ENCODE measurements at places on chromosomes 12 and 14. TPM values are rescaled to one million over a fixed set of nuclear protein-coding genes. Genes with fewer than 3 reads are reported as not detected.

DNA sequence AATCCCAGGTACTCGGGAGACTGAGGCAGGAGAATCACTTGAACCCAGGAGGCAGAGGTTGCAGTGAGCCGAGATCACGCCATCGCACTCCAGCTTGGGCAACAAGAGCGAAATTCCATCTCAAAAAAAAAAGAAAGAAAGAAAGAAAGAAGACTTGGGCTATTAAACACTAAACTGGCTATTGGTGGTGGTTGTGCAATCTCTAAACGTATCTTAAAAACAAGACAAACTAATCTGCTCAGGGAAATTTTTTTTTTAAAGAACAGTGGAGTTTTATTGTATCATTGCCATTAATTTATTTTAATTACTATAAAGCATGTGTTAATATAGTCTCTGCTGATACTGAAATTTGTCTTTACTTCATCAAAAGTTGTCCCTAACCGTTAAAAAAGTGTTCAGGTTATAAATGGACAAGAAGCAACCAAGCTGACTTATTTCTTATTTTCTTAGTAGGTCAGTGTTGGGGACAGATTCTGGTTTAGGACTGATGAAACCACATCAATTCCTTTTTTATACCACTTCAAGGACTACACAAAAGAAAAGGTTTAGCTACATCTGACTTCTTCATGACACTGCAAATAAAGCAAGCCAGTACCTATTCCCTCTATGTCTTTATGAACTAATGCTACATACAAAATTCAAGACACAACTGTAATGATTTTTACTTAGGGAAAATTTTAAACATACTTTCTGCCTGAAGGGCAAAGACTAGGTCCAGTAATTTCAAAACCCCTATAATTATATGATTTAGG lies 68.7 kb upstream of the KRAS start:
- no peak for DNase-seq

DNA sequence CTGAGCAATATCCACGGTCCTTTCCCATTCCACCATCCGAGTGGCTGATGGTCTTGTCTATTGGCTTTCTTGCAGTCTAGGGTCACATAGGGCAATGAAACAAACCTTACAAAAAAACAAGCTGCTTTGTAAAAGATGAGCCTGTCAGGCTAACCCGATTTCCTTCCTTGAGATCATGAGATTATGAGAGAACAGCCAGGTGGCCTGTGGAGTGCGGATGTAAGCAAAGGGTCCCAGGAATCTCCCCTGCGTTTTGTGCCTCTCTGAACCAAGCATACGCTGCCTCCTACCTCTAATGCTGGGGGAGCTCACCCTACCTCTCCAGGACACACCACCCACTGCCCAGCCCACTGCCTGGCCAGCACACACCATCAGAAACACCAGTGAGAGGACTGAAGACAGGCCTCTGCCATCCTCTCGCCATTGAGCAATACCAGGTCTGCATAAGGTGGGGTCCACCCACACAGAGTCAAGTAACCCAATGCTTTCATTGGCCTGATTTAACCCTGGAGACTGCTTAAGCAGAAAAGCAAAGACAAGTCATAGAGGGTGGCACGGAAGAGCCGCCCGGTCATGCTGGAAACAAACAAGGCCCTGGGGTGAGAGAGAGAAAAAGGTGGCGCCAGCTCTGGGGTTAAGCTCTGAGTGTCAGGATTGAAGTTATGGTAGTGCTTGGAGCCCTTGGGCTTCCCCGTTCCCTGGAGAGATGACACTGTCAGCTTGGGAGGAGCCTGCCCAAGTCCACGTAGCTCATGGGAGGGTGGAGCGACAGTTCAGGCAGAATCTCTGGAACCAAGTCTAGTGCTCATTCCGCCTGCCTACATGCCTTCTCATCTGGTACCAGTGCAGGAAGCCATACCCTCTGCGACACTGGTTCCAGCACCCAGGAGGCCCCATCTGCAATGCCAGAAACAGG lies 46.6 kb downstream of the CALM1 start:
- no peak for DNase-seq

DNA sequence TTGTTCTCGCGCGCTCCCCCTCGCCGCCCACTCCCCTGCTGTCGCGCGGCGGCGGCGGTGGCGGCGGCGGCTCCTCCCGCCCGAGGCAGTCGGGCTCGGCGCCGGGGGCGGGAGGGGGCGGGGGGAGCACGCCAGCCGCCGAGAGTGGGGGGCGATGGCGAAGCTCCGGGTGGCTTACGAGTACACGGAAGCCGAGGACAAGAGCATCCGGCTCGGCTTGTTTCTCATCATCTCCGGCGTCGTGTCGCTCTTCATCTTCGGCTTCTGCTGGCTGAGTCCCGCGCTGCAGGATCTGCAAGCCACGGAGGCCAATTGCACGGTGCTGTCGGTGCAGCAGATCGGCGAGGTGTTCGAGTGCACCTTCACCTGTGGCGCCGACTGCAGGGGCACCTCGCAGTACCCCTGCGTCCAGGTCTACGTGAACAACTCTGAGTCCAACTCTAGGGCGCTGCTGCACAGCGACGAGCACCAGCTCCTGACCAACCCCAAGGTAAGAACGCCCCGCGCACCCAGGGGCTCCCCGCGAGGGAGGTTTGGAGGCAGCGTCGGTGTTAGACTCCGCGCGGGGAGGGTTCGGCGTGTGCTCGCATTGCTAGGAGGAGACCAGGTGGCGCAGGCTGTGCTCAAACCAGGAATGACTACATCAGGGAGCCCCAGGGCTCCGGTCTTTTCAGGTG lies 629 bp downstream of the KCNMB4 start:
- no peak for DNase-seq

DNA sequence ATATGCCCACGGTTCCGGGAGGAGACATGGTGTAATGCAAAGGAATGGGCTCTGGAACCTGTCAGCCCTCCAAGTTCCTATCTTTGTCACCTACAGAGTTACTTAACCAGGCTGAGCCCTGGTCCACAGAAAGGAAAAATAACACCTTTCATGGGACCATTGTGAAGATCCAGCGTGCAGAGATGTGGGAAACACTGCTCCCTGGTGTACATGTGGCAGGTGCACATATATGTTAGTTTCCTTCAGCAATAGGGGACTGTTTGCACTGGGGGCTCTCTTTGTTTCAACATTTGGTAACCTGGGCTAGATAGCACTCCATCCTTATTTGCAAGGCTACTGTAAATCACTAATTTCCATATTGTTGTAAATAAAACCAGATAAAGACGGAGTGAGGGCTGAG lies 72.3 kb downstream of the ANO2 start:
- no peak for DNase-seq

GRCh38 chr12:19039515-19039914 lies 90.0 kb upstream of the PLEKHA5 start:
- no peak for DNase-seq

DGKA gene
- 36.0 TPM for total RNA-seq

All from pulmonary artery endothelial cell (primary cell).